ENCODE measurements at places on chromosomes 7 and 10.

DNA sequence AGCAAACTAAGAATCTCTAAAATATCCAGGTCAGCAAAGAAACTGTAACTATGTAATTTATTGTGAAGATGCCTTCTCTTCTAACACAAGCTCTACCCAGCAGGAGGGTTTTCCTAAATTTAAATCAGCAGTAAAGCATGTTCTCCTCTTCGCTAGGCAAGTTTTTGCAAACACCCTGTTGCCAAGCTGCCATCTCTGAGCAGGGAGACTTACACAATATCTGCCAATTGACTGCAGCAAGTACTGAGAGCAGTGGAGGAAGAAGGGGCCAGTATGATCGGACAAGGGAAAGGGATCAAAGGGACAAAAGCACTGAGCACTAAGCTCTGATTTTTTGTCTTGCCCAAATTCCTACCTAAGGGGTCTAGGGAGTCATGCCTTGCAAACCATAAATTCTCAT, 16.0 kb upstream of the LANCL2 start:
- no peak for DNase-seq

DNA sequence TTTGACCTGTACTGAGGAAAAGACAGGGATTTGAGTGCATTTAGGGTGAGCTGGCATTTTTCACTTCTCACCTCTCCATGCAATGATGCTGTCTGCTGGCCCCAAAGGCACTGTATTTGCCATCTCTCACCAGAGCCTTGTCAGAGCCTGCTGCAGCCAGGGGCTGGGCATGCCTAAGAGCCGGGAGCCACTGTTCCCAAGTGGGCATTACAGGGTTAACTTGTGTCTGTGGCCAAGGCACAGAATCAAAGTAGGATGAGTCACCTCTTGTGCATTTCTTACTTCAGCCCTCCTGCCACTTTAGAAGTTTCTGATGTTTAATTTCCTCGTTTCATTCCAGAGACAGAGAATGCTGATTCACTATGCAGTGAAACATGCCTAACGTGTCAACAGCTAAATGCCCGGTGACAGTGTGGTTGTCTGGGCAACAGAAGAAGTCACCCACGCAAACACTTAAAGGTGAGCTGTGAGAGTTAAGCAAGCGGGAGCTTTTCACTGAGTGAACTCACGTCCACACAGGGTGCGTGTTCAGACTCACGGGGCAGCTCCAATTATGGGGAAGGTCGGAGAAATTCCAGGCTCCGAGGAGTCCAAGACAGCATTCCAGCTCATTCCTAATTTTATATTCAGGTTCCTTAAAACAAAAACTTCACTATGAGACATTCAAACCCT, 57.1 kb upstream of the IGFBP3 start:
- DNase-seq, result no peak

DNA sequence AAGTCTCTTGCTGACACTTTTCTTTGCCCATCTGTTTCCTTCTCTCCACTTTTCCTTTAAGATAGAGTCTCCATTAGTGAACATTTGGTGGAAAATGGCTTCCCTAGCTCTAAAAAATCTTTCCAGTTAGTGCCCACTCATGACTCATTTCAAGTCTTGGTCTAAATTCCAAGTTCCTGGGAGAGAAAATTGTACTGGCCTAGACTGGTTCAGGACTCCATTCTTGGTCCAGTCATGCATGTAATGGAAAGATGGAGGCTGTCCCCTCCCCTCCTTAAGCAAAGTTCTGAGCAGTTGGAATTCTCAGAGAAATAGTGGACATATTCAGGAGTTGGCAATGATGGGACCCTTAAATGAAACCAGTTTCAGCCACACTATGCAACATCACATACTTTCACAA, 3.8 kb upstream of the ALDH18A1 start:
- no peak for DNase-seq

DNA sequence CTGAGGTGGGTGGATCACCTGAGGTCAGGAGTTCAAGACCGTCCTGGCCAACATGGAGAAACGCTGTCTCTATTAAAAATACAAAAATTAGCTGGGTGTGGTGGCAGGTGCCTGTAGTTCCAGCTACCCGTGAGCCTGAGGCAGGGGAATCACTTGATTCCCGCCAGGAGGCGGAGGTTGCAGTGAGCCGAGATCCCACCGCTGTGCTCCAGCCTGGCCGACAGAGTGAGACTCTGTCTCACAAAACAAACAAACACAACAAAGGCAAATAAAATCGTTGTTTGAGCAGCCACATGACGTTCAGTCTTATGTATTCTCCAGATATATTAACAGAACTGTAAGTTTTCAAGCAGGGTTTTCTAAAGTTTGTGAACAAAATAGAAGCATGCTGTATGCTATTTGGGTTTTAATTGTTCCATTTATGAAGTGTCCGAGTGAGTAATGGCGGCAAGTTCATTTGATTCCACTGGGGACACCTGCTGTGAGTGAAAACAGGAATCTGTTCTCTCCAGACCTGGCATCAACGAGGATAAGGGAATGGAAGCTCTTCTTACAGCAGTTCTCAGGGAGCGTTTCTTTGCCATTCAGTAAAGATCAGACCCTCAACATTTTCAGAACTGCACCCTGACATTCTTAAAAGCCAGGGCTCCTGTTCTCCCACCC, 122.5 kb upstream of the PITRM1 start:
- no peak for DNase-seq

DNA sequence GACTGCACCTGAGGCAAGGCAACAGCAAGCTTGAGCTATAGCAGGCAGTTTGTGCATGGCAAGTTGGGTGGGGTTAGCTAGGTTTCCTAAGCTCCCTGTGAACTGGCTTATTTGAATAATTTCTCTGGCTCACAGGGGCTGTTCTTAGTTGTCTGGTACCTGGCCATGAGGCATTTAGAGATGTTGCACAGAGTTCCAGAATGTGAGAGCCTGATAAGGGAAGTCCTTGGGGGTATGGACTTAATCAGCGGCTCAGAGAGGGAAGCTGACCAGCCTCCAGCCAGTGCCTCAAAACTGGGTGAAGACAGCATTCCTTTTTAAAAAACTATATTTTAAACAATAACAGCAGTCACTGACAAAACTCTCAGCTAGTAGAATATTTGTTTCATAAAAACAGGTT, 307.4 kb downstream of the FZD1 start:
- no peak for DNase-seq

GRCh38 chr7:18504965-18505364, 9.4 kb downstream of the HDAC9 start:
- DNase-seq, result no peak

DNA sequence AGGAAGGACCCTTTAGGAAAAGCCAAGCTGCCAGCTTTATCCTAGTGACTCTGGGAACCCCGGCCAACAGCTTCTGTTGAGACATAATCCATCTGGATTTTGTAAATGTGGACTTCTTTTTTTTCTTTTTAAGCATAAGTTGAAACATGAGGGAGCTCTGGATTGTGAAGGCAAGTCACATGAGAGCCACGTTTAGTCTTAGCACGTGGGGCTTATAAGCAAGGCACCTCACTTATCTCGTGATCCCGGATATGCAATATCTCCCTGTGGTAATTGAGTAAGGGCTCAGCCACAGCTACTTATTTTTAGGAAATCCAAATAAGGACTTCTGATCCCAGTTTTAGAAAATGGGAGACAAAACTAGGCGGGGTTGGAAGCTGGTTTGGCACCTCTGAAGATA, 111.2 kb upstream of the PTN start:
- no peak for DNase-seq

DNA sequence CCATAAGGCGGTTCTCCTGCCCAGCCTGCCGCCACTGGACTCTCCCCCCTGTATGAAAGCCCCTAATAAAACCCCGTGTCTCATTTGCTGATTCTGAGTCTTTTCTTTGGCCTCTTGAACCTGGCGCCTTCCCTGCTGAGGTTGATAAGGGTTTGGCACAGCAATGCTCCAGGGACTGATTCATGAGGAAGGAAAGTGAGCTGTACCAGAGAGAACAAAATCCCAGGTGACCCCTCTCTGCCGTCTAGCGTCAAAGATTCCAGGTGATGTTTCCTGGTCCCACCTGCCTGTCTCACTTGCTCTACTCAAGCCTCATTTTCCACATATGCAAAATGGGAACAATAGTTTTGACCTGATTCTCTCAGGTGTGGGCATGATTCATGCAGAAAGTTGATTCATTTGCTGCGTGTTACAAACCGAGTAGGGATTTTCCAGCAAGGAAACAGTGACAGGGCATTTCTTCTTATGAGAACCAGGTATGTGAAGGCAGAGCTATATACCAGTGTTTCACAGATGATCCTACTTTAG, 730.6 kb upstream of the IGFBP3 start:
- DNase-seq, result no peak

Measured in CD4-positive, alpha-beta T cell treated with Interleukin-4 for 1 hour (primary cell).